ENCODE measurements at places on chromosomes 3 and 15.

DNA sequence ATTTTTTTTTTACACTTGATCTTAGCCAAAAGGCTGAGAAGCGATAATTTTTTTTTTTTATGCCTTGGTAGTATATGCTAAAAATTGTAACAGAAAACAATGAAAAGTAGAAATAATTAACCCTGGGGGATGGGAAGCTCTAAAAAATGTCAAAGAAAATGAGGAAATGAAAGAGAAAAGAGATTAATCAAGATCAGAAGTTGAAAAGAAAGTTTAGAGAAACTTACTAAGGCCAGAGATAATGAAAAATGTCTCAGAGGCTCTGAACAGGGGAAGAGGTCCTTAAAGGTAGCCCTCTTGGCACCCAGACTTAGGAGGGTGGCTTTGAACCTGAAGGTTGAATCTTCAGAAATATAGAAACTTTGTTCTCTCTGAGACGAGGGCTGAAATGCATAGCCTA, 58.6 kb upstream of the ZBED2 start:
- DNase-seq = no peak

DNA sequence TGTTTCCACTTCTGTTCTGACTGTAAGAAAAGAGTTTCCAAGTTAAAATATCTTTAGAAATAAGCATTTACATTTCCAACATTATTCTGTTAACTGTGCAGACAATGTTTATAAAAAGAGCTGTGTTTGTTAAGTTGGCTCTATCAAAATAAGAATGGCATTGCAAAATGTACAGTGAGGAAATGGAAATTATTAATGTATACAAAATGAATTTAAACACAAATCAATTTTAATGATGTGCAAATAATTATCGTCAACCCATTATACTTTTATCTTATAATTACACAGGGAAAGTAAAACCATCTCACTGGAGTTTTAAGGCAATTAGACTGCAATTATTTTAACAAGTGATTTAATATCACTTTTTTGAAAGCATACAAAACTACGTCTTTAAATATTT, 17.5 kb downstream of the MRPS22 start:
- DNase-seq = no peak

GRCh38 chr3:156445117-156446090, 109.5 kb downstream of the SSR3 start:
- DNase-seq = no peak

DNA sequence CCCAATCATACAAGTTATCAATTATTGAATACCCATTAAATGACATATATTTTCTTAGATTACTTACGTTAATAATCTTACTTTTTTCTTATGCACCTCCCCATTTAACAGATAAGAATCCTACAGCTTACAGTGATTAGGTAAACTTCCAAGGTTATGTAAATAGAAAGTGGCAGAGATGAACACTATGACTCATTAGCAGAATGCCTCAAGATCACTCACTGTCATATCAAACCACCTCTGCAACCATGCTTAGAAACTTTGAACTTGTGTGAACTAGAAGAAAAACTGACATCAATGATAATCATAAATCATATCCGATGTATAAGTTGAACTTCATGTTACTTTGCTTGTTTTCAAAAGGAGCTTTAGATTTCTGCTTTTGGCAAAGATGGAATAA, 911.6 kb upstream of the ARPP21 start:
- DNase-seq = no peak

DNA sequence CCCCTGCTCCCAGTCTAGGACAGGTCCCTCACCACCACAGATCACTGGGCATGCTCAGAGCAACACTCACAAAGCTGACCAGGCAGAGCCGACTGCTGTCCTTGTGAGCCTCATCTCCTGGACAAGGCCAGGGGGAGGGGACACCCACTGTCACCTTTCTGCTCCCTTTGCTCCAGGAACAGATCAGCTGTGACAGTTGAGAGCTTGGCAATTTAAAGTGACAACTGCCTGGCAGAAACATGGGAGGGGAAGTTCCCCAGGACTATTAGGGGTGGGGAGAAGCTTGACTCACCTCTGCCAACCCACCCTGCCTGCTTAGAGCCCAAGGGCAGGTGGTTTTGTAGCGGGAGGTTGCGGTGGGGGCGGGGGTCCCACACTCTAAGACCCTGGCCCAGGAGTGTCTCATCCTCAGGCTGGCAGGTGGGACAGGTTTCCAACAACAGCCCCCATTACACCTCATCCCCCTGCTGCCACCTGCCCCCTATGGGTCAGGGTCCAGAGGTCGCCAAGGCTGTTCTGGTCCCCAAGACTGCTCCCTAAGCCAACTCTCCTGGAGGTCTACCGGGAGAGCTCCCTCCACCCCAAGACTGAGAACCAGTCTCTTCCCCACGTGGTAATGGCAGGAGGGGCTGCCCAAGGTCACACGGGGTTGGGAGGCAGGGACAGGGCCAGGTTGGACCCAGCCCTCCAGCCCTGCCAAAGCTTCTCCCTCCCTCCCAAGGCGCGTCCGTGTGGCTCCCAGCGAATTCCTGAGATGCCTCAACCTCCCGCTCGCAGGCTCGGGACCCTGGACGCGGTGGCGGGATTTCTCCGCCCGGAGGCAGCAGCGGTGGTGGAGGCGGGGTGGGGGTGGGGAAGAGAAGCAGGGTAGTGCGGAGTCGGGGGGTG, 80.4 kb downstream of the IQSEC1 start:
- DNase-seq = peak; percentile 71

- DNase-seq = no peak
Observed at GRCh38 chr3:122184591-122184929, 1.1 kb downstream of the CASR start.

- DNase-seq = peak; percentile 85
Observed at GRCh38 chr3:150775001-150775599, 12.1 kb upstream of the SIAH2 start.

DNA sequence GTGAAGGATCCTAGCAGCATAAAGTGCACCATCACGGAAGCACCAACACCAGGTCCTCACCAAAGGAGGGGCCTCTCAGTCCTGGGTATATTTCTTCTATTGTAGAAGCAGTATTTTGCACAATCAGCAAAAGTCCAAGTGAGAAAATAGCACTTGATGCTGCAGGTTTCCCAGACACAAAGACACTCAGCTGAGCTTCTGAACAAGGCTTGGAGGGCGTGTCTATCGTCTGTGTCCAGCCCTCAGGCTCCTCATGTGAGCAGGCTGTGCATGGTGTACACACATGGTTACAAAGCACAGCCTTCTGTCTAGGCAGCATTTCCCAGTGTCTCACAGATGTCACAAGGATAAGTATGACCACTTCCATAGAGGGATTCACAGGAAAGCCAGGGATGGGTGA, 98.3 kb upstream of the SPATA12 start:
- DNase-seq = no peak

DNA sequence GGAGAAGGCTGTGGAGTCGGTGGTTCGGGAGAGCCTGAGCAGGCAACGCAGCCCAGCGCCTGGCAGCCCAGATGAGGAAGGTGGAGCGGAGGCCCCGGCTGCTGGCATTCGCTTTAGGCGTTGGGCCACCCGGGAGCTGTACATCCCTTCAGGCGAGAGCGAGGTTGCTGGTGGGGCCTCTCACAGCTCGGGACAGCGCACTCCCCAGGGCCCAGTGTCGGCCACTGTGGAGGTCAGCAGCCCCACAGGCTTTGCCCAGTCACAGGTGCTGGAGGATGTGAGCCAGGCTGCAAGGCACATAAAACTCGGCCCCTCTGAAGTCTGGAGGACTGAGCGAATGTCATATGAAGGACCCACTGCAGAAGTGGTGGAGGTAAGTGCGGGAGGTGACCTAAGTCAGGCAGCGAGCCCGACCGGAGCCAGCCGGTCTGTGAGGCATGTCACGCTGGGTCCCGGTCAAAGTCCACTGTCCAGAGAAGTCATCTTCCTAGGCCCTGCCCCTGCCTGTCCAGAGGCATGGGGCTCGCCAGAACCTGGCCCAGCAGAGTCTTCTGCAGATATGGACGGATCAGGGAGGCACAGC, 26.7 kb downstream of the SYNM start:
- no peak for DNase-seq

GRCh38 chr3:119401503-119402440, 61.6 kb downstream of the TMEM39A start:
- DNase-seq = no peak

- peak; percentile 57 for DNase-seq
Observed at GRCh38 chr15:63466378-63467192, 37.8 kb upstream of the USP3 start.

- DNase-seq = no peak
Observed at GRCh38 chr3:39088889-39089288, 18.5 kb downstream of the GORASP1 start.

DNA sequence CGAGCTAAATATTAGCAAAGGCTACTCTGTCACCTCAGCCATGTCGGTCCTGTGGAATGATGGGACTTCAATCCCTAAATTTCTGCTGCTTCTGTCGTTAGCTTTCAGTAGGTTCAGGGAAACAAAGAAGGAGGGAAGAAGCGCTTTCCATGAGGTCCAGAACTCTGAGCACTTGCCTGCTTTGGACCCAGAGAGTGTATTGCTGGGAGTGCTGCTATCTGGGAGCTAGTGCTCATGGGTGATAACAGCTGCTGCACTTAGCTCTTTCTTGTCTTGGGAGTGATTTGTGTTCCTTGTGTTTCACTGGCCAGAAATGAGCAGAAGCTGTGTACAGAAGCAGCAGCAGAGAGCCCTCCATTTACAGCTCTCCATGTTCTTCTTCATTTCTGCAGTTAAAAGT, 369.8 kb downstream of the DIPK2A start:
- DNase-seq = no peak

DNA sequence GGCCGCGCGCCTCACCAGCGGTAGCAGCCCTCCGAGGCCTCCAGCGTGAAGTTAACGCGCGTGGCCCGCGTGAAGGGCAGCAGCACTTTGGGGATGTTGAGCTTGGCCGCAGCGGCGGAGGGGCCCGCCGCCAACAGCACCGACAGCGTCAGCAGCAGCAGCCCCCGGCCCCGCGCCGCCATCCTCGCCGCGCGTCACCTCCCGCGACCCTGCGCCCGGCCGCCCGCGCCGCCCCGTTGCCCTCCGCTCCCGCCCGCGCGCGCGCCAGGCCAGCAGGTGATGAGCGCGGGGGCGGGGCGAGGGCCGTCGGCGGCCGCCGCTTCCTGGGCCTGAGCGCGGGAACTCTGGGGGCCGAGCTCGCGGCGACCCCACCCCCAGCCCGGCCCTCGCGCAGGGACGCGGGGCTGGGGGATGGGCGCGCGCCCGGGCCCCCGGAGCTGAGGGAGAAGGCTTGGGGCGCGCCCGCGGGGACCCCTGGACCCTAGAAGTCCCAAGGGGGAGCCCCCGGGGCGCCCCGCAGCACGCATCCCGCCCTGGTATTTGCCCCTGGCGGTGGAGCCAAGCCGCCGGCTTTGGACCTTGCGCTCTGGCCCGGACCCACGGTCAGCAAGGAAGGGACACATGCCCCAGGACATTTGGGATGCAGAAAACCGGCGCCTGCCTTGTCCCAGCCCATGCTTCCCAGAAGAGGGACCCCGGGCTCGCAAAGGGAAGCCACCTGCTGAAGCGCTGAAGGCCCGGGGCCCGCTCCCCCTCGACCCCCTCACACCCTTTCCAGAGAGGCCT, at the start of gene NUP210:
TSS of gene NUP210 (minus strand) at position 278 of the 786 bp plus-strand sequence. CDS start at position 182, 96 bp downstream.
- DNase-seq = no peak

DNA sequence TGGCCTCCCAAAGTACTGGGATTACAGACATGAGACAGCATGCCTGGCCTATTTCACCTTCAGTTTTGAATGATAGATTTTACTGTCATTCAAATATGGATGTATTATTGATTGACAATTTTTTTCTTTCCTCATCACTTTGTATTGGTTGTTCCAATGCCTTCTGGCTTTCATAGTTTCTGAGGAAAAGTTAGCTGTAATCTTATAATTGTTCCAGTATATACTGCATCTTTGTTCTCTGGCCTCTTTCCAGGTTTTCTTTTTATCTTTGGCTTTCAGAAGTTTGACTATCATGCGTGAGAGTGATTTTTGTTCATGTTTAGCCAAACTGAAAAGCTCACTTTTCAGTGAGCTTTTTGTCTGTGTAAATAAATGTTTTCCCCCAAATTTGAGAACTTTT, 157.1 kb downstream of the RSRC1 start:
- no peak for DNase-seq

- no peak for DNase-seq
Observed at GRCh38 chr3:170716172-170716805, 130.4 kb upstream of the SLC7A14 start.

DNA sequence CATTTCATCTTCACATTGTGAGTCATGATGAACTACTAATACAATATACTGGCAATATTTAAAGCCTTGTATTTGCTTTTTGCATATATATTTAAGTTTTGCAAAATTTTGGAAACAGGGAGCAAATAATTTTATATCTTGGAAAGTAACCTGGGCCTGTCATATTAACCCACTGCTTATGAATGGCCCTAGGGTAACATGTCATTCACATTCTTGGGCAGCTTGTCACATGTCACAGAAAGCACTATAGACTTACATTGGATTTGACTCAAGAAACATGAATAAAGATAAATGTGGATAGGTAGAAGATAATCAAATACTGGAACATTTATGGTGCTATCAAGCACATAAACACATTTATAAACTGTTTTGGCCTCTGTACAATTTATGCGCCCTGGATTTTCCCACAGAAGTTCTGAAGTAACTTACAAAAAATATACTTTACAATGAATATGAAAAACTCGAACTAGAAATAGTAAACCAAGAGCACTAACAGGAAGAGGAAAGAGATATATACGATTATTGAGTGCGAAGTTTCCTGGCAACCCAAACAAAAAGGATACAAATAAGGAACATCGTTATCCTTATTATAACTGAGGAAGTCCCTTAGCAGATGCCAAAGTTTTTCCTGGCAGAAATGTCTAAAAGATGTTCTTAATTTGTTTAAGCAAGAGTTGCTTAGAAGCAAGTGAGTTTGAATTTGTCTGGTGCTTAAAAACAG, 257.2 kb downstream of the RBMS3 start:
- DNase-seq = no peak

GRCh38 chr3:41698898-41699297, 263.0 kb downstream of the ULK4 start:
- no peak for DNase-seq

DNA sequence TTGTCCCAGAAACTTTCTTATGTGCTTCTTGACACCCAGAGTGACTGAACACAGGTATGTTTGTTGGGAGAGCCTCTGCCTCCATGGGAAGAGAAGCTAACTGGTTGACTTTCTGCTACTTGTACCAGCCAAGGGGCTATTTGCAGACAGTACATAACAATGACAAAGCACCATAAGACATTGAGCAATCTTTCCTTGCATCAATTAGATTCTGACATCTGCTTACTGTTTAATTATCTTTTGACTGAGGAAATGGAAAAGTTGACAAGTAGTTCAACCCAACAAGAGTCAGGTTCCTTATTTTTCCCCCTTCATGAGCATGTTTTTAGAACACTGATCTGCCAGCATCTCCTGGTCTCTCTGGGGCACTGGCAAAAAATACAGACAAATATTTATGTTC, 157.7 kb downstream of the RPLP1 start:
- DNase-seq = no peak

- no peak for DNase-seq
Observed at GRCh38 chr15:62066663-62067447, at the start of gene C2CD4A. C2CD4A (plus strand) TSS chr15:62066977; CDS start chr15:62067614, 637 bp downstream.

- DNase-seq = no peak
Observed at GRCh38 chr3:146078031-146078430, 83.0 kb downstream of the PLOD2 start.

DNA sequence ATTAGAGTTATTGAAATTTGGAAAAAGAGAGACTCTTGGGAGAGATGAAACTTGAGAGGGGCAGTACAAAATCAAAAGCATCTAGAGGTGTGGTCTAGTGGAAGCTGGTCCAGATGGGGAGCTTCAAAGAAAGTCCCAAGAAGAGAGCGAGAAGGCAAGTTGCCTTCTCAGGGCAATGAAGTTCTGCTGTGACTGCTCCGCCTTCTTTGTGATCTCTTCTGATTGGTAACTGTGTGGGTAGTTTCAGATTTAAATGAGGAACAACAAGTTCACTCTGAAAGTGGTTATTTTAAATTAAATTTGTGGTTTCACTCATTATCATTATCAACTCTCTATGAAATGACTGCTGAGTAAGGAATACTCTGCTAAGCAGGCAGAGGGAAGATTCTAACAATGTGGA, 233.3 kb downstream of the NLGN1 start:
- DNase-seq = no peak

Measured in AG08396 (cell line).